ENCODE measurements at places on chromosomes 2 and 18.

GRCh38 chr2:11123856-11124759 lies 31.2 kb upstream of the SLC66A3 start:
- H3K4me1 ChIP-seq = peaks cover 14% of the 10 kb centered on the region
- H3K4me3 ChIP-seq = no peak overlapping the region
- H3K27me3 ChIP-seq = peaks cover 60% of the 10 kb centered on the region

DNA sequence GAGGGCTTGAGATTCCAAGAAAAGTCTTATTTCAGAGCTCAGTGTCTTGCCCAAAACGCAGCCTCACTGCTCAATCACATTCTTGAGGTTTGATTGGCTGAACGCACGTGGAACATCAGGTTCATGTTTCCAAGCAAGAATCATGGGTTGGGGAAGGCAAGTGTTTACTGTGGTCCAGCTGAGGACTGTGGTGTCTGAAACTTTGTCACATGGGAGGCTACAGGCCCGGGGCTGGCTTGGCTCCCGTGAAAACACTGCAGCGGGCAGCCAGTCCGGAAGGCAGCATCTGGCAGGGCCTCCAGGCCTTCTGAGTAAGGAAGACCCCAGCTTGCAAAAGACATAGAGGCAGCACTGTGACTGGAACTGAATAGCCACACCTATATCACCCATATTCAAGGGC lies 84.7 kb downstream of the POLR1A start:
- no peak overlapping the region for H3K4me3 ChIP-seq
- H3K36me3 ChIP-seq = peaks cover 22% of the 10 kb centered on the region
- H3K27ac ChIP-seq = no peak overlapping the region
- H3K4me1 ChIP-seq = peaks cover 9% of the 10 kb centered on the region

DNA sequence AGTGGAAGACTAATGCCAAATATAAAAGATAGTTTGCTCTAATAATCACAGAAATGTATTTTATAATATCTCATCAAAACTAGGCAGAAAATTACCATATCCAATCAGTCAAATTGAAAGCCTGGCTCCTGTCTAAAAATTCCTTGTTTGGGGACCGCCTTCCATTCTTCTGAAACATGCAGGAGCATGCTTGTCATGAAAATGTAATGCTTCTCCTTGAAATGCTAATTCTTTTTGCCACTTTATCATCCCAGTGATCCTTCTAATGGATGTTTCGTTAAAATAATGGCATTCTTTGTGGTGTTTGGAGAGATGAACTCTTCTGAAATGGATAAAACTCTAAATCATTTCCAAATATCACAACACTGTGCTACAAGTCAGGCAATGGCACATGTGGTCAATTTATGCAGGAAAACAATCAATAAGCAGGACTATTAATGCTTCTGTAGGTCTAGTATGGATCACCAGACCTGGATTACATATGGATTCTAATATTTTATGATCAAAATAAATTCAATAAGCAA lies 1039.1 kb upstream of the NXPH2 start:
- no peak overlapping the region for H3K4me3 ChIP-seq
- no peak for DNase-seq
- H3K4me1 ChIP-seq = no peaks in the 10 kb centered on the region
- no peaks in the 10 kb centered on the region for H3K36me3 ChIP-seq
- H3K27me3 ChIP-seq = no peaks in the 10 kb centered on the region

GRCh38 chr2:186610785-186611184 lies 20.9 kb downstream of the ITGAV start:
- H3K27ac ChIP-seq = no peak overlapping the region
- DNase-seq = no peak
- no peaks in the 10 kb centered on the region for H3K4me1 ChIP-seq
- H3K27me3 ChIP-seq = no peaks in the 10 kb centered on the region
- H3K36me3 ChIP-seq = no peaks in the 10 kb centered on the region

DNA sequence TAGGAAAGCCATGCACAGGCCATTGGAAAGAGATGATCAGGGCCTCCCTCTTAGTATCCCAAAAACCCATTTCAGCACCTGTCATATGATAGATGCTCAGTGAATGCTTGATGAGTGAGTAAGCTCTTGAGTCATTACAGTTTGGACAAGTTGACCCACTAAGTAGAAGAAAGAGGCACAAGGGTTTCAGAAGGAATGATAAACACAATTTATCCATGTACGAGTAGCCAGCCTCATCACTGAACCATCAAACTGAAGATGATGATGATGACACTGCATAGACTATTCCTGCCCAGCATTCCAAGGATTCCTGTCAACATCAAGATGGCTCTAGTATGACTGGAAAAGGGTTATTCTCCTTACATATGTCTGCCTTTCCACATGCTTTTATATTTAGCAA lies 596.0 kb downstream of the BCL11A start:
- H3K27ac ChIP-seq = no peak overlapping the region
- no peaks in the 10 kb centered on the region for H3K27me3 ChIP-seq
- DNase-seq = no peak

GRCh38 chr2:41111836-41112627 lies 660.1 kb upstream of the SLC8A1 start:
- H3K4me3 ChIP-seq = no peak overlapping the region
- no peaks in the 10 kb centered on the region for H3K27me3 ChIP-seq
- H3K4me1 ChIP-seq = no peaks in the 10 kb centered on the region
- no peak for DNase-seq

All from K562 (cell line).